Brain pericyte (primary cell): ENCODE measurements at places on chromosomes 3 and 15.

- no peak for DNase-seq
Measured at GRCh38 chr3:192246847-192247559, 480.3 kb downstream of the FGF12 start.

- no peak for DNase-seq
Measured at GRCh38 chr3:7038394-7038793, 177.5 kb downstream of the GRM7 start.

DNA sequence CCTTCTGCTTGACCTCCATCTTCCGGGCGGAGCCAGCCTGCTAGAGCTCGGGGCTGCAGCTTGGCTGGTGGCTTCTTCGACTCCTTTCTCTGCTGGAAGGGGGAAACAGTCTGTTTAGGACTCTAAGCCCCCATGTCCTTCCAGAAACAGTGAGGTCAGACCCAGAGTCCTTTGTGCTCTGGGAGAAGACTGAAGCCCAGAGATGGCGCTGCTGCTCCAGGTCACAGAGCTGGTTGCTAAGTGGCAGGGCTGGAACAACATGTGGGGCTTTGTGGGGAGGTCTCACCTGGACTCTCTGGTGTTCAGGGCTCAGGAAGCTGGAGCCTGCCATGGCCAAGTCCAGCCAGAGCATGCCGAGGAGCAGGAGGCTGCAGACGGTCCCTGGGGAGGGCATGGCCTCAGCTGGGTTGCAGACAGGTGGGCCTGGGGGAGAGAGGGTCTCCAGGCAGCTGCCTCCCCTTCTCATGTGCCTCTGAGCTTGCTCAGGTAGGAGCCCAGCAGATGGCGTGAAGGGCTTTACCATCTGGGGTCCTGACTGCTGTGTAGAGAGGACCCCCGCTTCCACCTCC lies 2.9 kb downstream of the GHRL start:
- DNase-seq = no peak

DNA sequence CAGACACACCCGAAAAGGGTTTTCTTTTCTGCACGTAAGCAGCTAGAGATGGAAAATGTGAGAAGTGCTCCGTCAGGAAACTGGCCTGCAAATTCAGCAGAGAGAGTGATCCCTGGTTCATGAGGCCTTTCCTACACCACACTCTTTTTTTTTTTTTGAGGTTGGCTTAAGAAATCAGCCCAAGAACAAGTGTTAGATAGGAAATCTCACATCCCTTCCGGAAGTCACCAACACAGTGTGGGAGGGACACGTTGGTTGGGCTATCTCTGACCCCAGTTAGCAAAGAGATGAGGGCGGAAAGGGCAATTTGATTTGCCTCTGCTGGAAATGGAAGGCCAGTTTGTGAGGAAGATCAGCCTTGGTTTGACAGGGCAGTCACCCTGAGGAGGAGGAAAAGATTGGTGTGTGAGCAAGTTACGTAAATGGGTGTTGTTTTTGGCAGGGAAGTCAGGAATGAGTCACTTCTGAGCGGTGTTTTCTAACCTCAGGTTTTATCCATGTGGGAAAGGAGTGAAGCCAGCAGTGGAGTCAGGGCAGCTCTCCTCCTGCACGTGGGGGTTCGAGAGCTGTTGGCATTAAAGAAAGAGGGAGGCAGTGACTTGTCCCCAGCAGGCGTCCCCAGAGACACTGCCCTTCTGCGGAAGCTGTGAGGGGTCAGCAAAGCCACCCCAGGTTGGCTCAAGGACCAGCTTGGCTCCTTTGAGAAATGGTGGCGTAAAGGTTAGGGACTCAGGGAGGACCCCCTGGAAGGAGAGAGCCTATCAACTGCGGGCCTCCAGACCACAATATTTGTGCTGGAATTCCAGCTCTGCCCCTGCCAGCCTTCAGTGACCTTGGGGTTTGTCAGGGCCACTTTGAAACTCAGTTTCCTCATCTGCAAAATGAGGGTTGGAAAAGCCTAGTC lies 237.6 kb upstream of the BHLHE40 start:
- DNase-seq = peak; percentile 96

GRCh38 chr3:13702286-13702685 lies 153.4 kb downstream of the FBLN2 start:
- DNase-seq = no peak

- no peak for DNase-seq
Measured at GRCh38 chr3:12197475-12197874, 38.8 kb upstream of the TIMP4 start.

DNA sequence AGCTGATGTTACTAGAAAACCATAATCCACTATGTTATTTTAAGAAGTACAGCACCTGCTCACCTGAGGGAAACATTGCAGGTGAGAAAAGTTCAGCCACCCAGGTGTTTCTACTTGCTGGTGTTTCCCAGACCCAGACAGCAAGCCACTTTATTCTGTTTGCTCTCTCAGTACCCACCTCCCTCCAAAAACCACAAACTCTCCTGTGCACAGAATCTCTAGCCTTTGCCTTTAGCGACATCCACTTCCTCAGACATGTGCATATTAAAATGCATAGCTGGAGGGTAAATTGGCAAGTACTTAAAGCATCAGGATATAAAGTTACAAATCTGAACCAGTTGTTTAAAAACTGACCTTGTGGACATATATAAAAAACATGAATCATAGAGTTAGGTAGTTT lies 36.7 kb downstream of the VGLL3 start:
- no peak for DNase-seq

- DNase-seq = no peak
Measured at GRCh38 chr3:20111836-20112235, 71.6 kb downstream of the KAT2B start.

GRCh38 chr15:57290187-57290586 lies 86.1 kb upstream of the CGNL1 start:
- no peak for DNase-seq

DNA sequence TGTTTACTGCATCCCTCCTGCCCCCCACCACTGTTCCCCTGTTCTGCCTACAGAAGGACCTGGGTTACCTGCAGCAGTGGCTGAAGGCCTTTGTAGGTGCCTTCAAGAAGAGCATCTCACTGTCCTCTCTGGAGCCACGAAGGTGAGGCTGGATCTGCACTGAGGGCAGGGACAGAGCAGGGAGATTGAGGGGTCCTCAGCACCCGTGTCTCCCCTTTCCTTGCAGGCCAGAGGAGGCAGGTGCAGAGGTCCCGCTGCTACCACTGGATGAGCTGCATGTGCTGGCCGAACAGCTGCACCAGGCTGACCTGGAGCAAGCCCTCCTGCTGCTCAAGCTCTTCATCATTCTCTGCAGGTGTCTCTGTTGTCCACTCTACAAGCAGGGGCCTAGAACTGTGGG lies 9.2 kb downstream of the NBEAL2 start:
- DNase-seq = no peak

- no peak for DNase-seq
Measured at GRCh38 chr3:114034787-114035545, 21.4 kb downstream of the CCDC191 start.

- no peak for DNase-seq
Measured at GRCh38 chr3:44242721-44243120, 1.0 kb downstream of the TOPAZ1 start.

- DNase-seq = no peak
Measured at GRCh38 chr3:47359323-47359722, 21.5 kb upstream of the PTPN23 start.

DNA sequence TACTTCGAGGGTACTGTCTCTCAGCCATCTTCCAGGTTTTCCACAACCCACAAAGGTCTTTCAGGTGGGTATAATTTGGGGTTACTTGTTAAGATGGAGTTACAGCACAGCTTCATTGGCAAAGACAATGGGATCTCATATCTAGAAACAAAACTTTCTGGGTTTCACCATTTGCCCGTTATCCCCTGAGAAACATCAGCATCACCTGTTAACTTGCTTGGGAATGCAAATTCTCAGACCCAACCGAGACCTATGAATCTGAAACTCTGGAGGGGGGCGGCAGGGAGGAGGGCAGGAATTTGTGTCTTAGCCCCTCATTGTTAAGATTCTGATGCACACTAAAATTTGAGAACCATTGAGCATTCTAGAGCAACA lies 176.4 kb downstream of the TNIK start:
- no peak for DNase-seq

- DNase-seq = no peak
Measured at GRCh38 chr3:31729573-31729972, 196.8 kb downstream of the STT3B start.

DNA sequence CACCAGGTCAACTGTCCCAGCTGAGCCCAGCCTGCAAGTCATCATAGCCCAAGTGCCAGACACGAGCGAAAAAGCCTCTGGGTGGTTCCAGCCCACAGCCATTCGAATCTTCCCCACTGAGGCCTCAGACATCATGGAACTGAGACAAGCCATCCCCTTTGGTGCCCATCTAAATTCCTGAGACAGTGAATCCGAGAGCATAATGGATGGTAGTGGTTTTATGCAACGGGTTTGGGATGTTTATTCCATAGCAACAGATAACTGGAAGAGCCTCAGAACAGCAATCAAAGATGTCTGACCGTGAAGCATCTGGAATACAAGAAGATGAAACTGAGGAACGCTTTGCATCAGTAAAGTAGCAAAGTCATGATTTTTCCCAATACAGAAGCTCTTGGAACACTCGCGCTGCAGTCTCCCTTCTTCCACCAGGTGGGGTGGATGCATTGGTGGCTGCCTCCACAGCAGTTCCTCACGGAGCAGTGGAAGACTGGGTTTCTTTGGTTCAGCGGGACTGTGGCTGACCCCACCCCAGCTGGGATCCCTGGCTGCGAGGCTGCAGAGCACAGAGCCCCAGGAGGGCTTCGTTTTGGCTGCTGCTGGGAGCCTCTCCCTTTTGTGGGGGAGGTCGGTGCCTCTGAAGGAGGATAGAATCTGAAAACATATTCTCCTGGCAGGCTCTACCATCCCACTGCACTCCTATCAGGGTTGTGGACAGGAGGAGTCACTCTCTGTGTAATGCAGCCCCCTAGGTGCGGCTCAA lies 26.4 kb upstream of the PDE8A start:
- peak; percentile 32 for DNase-seq

GRCh38 chr15:44427756-44428724 lies 611 bp downstream of the CTDSPL2 start:
- DNase-seq = no peak

- DNase-seq = no peak
Measured at GRCh38 chr3:68751888-68752287, 180.5 kb downstream of the TAFA4 start.

DNA sequence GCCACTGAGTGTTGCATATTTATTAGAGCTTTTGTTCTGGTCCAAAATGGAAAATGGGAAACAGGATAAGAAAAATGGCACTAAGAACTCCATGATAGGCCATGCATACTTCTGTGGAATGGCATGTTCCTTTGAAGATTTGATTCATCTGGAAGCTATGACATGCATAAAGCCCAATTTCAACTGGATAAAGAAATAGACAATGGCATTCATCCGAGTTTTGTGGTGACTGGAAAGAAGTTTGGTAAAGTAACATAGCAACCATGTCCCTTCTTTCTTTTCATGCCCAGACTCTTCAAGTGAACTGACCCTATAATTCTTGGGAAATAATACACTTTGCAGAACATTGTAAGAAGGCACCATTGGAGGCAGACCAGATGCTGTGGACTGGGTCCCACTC lies 368.4 kb upstream of the IL12A start:
- no peak for DNase-seq

DNA sequence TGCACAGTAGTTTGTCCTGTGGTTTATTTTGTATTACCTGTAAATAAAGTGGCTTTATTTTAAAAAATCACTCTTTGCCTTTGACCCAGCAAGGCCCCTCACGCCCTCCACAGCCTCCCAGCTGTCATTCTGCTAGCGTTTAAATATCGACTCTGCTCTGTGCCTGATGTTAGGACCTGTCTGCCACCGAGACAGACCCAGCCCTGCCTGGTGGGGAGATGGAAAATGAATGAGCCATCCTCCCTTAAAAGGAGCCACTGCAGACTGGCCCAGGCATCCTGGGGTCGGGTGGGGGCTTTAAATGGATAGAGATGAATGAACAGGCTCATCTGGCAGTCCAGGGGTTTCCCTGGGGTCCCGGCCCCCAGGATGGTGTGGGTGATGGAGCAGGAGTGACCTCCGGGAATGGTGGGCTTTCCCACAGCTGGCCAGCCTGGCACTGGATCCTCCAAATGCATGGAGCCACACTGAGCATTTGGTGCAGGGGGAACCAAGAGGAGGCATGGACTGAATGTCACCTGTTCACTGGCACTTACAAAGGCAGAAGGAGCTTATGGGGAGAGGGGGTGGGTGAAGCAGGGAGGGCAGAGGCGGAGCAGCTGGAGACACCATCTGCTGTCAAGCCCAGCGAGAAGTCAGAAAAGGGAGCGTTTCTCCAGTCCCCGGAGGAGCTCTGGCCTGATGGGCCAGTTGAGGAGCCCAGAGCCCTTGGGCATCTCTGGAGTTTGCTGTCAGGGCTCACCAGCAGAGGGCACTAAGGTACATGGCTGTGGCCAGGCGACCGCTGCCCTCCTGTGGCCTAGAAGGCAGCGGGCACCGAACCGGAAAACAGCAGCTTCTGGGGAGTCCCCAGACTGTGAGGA lies 11.9 kb downstream of the GRM2 start:
- DNase-seq = no peak

GRCh38 chr3:89280301-89280700 lies 172.9 kb downstream of the EPHA3 start:
- no peak for DNase-seq

GRCh38 chr3:167151636-167152035 lies 228.5 kb downstream of the ZBBX start:
- no peak for DNase-seq

DNA sequence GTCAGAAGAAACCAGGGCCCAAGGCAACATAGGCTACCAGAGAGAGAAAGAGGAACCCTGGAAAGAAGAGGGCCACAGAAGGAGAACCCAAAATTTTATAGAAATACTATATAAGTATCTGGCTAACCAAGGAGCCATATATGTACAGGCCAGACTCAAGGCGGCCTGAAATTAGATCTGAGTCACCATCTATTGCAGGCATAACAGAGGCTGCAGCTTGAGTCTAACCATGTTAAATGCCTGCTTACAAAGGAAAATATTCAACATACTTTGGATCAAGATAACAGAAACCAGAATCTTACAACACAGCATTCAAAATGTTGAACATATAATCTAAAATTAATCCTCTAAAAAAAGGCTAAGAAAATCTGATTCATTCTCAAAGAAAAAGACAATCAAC lies 23.1 kb downstream of the IGSF11 start:
- no peak for DNase-seq

DNA sequence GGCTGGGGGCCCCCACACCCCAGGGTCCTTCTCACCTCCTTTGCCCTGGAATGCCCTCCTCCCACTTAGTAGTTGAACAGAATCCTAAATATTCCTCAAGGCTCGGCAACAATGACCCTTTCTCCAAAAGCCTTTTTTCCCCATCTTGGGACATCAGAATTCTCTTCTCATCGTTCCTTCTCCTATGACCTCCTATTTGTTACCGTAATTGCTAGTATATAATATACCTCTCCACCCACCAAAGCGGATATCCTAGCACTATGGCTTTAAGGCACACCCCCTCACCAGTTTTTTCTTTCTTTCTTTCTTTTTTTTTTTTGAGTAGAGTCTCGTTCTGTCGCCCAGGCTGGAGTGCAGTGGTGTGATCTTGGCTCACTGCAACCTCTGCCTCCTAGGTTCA lies 16.8 kb downstream of the HDAC11 start:
- no peak for DNase-seq

GRCh38 chr15:27170851-27171250 lies 199.9 kb downstream of the GABRG3 start:
- DNase-seq = no peak
